ENCODE measurements at places on chromosomes 16 and 17.

GRCh38 chr17:10417431-10417830 is 4.3 kb downstream of the MYH8 start:
- no peak for DNase-seq

DNA sequence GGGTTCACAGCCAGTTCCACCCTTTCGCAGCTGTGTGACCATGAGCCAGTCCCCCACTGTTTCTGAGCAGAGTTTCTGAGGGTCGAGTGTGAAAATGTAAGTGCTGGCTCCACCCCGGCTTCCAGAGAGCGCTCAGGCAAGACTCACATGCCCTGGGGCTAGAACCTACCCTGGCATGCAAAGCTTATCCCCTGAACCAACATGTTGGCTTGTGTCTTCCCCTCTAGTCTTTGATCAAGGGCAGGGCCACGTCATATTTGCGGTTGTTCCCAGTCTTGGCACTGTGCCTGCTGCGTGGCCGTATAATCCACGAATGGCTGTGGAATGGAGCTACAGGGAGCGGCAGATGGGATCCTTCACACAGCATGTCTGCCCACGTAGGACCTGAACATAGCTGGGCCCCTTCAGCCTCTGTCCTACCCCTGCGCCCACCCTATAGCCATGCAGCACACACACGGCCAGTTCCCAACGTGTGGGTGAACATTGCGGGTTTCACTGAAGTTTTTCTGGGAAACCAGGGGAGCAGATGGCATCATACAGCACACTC is 84.8 kb downstream of the MRM1 start:
- DNase-seq: no peak

GRCh38 chr16:18024611-18025010 is 311.9 kb downstream of the NPIPA8 start:
- DNase-seq: no peak

DNA sequence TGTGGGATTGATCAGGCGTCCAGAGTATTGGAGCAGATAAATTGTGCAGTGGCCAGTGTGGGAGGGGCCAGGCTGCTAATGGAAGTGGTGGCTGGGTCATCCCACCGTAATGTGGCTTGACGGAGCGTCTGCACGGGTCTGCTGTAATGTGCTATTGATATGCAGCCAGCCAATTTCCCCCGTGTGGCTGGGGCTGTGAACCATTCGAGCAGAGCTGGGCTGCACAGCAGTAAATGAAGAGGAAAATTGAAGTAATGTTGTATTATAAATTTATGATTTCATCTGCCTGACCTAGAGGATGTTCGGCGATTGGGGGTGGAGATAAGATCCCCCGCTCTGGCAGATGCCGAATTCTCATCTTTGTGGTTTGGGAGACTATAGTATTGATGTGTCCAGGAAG is 121.5 kb downstream of the CCDC182 start:
- DNase-seq: no peak

DNA sequence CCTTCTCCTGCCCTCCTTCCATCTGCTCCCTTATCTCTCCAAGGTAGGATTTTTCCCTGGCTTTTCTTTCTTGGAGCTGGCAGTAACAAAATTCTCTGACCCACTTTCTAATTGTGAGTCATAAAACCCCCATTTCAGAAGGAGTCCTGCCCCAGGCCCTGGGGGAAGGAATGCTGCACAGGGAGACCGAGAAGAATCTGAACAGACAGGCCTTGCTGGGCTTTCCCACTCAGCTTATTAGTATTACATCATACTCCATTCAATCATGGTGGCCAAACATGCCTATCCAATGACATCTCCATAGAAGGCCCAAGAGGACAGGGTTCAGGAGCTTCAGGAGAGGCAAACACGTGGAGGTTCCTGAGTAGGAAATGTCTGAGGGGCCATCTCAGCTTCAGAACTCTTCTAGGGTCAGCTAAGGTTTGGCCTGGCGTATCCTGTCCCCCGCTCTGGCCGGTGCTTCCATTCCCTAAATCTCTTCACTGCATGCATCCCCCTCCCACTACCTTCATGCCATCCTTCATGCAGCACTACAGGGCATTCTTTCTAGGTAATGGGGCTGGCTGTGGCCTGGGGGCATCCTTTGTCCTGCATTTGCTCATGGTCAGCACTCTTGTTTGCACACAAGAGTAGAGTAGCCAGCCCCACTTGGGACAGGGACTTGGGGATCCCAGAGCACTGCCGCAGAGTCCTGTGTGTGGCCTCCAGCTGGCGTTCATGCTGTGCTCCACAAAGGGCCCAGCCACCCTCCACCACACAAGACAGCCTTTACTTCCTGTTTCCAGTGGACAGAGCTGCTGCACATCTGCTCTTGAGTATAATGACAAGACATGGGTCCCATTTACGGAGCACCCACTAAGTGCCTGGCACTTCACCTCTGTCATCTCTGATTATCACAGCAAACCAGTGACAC is 8.2 kb downstream of the SLC6A2 start:
- DNase-seq: peak; percentile 6

DNA sequence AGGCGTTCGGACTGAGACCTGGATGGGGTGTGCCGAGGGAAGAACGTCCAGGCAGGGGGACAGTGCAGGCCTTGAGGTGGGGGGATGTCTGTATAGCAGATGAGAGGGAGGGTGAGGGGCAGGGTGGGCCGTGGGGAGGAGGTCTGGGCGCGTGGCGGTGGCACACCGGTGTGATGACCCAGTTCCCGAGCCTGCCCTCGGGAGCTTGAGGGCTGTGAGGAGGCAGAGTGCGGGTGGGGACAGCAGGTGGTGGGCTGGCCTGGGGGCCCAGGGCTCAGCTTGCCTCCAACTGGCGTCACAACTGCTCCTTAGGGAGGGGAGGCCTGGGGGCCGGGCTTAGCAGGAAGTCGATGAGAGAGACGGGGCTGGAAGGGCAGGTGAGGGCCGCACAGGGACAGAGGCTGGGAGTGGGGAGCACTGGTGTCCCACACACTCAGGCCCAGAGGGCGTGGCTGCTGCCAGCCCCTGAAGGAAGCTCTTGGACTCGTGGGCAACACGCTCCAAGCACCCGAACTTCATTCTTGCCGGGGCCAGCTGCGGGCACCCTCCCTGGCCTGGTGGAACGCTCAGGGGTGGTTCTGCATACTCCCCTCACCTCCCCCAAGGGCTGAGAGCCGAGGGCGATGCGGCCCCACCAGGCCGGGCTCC is 6.5 kb downstream of the CACNA1H start:
- DNase-seq: no peak

DNA sequence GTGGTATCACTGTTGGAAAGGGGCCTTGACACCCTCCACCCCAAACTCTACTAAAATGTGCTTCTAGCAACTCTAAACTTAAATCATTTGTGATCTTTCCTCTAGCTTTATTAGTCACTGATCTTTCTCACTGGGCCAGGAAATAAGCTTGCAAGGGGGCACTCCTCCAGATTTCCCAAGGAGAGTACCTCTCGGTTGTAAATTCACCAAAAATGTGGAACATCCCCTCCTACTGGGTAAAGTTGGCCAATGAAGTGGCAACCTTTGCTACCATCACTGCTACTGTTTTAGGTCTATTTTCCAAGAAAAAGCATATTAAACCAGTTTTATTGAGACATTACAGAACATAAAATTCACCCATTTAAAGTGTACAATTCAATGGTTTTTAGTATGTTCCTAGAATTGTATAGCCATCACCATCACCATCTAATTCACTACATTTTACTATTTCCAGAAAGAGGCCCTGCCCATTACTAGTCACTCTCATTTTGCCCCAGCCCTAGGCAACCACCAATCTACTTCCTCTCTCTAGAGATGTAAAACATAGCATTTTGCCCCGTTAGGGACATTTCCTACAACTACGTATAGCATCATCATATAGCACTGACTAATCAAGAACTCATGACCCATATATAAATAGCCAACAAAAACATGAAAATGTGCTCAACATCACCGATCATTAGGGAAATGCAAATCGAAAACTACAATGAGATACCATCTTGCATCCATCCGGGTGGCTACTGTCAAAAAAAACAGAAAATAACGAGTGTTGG is 44.6 kb upstream of the ADCY9 start:
- no peak for DNase-seq

- DNase-seq: no peak
Observed at GRCh38 chr17:42334677-42335076, 46.4 kb downstream of the STAT5A start.

DNA sequence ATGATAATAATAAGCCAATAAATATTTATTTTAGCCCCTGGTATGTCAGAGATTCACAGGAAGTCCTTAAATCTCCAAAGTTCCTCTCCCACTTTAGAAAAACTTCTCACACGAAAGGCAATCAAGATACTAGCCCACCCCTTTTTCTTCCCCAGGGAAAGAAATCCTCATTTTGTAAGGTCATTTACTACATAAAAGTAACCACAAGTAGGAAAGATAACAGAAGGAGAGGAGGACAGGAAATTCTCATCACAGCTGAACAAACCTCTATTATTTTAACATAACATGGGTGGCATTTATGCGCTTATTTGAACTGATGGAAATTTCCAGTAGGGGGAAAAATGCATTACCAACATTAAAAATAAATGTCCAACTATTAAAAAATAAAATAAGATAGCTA is 3.4 kb downstream of the FAM222B start:
- no peak for DNase-seq

GRCh38 chr17:79027274-79027924 is 3.4 kb downstream of the C1QTNF1 start:
- no peak for DNase-seq

DNA sequence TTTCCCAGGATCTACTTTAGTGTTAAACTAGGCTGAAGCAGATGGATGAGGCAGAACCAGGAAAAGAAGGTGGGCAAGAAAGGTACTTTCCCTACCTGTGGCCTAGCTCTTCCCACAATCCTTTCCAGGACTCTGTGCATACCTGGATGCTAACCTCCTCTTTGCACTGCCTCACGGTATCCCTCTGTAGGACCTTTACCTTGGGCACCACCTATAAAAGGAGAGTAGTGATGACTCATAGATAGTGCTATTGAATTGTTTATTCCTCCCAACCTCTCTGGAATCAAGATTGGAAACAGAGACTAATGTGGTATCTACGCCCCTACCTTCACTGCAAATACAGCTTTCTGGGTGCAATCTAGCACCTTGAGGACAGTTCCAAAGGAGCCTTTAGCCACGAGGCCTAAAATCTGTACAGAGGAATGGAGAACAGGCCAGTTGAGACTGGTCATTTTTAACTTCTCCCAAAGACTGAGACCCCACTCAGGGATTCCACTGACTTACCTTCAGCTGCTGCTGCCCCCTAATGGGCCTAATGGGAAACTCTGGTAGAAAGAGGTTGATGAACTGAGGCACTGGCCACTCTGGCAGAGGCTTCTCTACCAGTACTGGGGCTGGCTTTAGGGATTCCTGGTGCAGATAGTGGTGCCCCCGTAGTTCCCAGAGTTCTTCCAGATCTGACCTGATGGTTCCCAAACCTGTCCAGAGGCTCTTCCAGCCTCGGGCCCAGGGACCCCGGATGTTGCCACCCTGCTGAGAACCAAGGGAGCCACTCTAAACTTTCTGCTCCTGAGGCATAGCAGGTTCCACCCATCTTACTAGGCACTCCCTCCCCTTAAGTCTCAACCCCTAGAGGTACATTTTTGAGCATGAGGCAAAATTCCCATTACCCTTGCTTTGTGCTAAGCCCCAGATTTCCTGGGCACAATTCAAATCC is 781 bp downstream of the RSKR start:
- DNase-seq: no peak

GRCh38 chr16:50296807-50297206 is 30.5 kb downstream of the ADCY7 start:
- DNase-seq: no peak

DNA sequence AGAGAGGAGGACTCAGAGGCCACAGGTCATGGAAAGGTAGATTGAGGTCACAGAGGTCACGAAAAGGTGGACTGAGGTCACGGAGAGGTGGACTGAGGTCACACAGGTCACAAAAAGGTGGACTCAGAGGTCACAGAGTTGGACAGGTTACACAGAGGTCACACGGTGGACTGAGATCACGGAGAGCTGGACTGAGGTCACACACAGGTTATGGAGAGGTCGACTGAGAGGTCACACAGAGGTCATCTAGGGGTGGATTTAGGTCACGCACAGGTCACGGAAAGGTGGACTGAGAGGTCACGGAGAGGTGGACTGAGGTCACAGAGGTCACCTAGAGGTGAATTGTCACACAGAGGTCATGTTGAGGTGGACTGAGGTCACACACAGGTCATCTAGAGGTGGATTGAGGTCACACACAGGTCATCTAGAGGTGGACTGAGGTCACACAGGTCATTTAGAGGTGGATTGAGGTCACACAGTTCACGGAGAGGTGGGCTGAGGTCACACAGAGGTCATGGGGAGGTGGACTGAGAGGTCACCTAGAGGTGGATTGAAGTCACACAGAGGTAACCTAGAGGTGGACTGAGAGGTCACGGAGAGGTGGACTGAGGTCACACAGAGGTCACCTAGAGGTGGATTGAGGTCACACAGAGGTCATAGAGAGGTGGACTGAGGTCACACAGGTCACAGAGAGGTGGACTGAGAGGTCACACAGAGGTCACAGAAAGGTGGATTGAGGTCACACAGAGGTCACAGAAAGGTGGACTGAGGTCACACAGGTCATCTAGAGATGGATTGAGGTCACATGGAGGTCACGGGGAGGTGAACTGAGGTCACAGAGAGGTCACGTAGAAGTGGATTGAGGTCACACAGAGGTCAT is 26.7 kb upstream of the JPT2 start:
- no peak for DNase-seq

DNA sequence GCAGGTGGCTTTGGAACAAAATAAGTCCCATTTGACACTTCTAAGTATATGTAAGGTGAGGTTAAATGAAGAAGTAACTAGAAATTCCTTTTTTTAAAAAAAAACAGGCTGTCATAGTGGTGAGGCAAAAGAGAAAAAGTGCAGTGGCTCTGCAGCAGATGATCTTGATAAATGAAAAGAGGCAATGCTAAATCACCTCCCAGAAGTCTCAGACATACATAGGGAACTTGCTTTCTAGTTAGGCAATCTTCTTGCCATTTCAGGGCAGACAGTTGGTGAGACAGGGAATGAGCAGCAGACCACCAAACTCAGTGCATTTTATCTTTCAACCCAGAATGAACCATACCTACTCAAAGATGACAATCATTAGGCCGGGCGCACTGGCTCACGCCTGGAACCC is 90.8 kb downstream of the MYO1D start:
- no peak for DNase-seq

- no peak for DNase-seq
Observed at GRCh38 chr16:86343796-86344585, 166.3 kb upstream of the FOXF1 start.
